ENCODE measurements at places on chromosomes 13 and 19.

- DNase-seq = no peak
Measured at GRCh38 chr13:40940841-40941240, 78.3 kb downstream of the ELF1 start.

DNA sequence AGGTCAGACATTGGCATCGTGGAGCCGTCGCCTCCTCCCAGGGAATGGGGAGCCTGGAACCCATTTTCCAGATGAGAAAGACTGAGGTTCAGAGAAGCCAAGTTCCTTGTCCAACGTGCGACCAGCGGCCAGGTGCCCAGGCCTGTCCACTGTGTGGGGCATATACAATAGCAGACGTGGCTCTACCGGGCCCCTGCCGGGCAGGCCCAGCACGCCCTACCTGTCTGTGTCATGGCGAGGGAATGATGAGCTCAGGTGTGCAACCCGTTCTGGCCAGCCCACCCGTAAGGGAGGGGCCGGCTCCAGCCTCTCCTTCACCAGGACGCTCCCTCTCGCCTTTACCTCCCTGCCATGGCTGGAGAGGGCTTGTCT lies 837 bp downstream of the GNA15 start:
- no peak for DNase-seq

- no peak for DNase-seq
Measured at GRCh38 chr19:50827476-50827875, 3.9 kb upstream of the KLK1 start.

DNA sequence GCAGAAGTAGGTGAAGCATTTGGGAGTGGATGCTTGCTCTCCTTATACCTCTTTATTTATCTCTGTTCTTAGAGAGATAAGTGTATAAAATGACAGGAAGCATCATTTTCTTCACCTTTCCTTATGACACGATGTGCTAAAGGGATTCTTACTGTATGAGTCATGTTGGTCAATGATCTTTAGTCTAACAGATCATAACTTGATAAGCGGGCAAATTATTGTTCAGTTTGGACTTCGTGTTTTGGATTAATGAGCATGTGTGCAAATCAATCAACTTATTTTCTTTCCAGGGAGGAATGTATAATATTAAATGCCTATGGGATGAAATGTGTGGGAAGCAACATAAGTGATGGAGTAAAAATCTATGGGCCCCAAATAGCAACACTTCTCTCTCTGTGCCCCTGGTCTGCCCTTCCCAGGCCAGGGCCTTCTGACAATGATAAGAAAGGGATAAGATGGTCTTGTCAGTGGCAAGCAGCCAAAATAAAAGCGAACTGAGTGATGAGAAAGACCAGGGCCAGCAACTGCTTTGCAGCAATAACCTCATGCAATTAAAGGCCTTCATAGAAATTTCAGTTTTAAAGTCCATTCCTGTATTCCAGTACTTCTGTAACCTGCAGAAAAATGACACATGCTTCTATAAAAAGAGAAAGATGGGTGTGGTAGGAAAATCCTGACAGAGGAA lies 61.4 kb downstream of the SLC10A2 start:
- no peak for DNase-seq

- peak; percentile 59 for DNase-seq
Measured at GRCh38 chr19:5934774-5935472, 20.9 kb downstream of the CAPS start.

DNA sequence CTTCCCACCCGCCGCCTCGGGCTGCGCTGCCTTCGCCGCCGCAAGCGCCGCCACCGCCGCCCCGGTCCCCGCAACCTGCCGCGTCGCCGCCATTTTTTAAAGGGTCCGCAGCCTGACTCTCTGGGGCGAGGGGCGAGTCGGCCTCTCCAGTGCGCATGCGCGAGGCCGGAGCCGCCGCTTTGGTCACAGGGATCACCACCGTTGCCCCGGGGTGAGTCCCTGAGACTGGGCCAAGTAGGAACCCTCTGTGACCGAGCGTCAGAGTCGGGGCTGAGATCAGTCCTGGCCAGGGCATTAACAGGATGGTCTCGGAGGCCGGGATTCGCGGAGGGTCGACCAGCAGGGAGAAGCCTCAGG lies 42.6 kb downstream of the ZNF146 start:
- no peak for DNase-seq

DNA sequence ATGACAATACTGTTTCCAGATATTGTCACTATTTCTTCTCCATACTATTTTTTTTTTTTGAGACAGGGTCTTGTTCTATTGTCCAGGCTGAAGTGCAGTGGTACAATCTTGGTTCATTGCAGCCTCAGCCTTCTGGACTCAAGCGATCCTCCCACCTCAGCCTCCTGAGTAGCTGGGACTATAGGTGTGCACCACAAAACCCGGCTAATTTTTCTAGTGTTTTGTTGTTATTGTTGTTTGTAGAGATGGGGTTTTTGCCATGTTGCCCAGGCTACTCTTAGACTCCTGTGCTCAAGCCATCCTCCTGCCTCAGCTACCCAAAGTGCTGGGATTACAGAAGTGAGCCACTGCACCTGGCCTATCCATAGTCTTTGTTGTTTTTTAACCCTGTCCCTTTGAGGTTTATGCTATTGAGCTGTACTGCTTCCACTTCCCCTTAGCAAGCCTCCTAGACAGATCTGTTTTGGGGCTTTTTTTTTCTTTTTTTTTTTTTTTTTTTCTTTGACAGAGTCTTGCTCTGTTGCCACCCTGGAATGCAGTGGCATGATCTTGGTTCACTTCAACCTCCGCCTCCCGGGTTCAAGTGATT lies 27.6 kb upstream of the MAP3K10 start:
- DNase-seq = no peak

DNA sequence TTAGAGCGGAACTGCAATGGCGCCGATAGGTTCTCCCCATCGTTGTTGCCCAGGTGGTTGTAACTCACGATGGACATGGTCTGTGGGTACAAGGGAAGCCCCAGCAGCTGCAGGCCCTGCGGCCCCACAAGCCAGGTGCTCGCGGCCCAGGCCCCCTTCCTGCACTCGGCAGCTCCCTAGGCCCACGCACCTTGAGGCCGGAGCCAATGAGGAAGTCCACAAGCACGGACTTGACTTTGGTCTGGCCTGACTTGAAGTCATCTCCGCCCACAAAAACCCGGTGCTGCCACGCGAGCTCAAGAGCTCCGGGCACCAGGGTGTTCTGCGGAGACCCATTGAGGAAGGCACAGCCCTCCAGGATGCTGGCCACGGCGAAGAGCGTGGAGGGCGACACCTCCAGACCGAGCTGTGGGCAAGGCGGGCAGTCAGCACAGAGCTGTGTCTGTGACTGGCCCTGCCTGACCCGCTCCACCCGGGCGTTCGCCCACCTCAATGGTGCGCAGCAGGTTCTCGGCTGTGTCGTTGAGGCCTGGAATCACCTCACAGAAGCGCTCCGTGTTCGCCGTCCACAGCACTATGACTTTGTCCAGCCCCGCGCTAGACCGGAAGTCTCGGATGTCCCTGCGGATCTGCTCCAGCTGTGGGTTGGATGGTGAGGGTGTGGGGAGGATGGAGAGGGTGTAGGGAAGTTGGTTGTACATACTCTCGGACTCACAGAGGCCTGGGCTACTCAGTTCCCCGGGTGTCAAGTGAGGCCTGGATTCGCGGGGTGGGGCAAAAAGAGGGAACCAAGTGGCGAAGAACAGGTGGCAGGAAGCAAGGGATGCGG lies 1.9 kb downstream of the ISYNA1 start:
- DNase-seq = no peak

DNA sequence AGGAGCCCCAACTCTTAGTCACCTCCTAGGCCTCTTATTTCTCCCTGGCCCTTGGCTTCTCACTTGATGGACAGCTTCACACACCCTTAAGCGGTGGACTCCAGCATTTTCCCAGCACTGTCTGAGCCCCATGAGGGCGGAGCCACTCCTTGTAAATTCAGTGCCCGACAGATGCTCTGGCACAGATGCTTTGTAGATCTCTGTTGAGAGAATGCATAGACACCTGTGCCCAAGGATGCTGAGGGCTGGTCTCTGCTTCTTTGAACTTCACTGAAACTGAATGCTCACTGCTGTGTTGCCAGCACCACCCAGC lies 3.3 kb downstream of the SYCN start:
- no peak for DNase-seq

GRCh38 chr19:30023330-30023729 lies 81.3 kb downstream of the URI1 start:
- no peak for DNase-seq

GRCh38 chr19:19276851-19277250 lies 3.8 kb upstream of the TM6SF2 start:
- no peak for DNase-seq

DNA sequence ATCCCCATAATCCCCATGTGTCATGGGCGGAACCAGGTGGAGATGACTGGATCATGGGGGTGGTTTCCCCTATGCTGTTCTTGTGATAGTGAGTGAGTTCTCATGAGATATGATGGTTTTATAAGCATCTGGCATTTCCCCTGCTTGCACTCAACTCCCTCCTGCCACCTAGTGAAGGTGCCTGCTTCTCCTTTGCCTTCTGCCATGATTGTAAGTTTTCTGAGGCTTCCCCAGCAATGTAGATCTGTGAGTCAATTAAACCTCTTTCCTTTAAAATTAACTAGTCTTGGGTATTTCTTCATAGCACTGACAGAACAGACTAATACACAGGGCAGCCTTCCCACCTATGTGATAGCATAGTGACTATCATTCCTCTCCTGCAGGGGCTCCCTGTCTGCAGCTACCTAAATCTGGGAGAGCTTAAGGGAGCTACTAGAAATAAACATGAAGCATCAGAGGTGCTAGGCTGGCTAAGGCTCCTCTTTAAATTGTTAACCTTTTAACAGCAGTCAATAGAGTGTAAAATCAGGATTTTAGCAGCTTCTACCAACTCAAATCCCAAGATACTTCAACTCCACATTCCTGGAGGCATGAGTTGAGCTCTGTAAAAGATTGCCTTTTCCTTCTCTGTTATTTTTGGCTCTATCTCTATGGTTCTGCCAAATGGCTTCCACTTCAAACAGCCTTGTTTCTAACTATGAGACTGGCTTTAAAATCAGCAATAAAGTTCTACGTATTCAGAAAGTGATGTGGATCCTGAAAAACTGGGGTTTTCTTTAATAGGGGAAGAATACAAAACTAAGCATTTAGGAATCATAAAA lies 112.3 kb downstream of the VWA8 start:
- peak; percentile 68 for DNase-seq

GRCh38 chr13:94218537-94218936 lies 260.9 kb downstream of the DCT start:
- no peak for DNase-seq

GRCh38 chr13:106230450-106230849 lies 305.0 kb downstream of the EFNB2 start:
- peak; percentile 74 for DNase-seq

DNA sequence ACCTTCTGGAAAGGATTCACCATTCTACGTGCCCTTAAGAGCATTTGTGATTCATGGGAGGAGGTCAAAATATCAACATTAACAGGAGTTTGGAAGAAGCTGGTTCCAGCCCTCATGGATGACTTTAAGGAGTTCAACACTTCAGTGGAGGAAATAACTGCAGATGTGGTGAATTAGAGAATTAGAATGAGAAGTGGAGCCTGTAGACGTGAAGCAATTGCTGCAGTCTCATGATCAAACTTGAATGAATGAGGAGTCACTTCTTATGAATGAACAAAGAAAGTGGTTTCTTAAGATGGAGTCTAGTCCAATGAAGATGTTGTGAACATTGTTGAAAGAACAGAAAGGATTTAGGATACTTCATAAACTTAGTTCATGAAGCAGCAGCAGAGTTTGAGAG lies 129.1 kb downstream of the TNFRSF19 start:
- DNase-seq = no peak

All from fibroblast of upper back skin (primary cell).